ENCODE measurements at places on chromosomes 5 and 9.

GRCh38 chr9:78289474-78289873, 7.5 kb upstream of the PSAT1 start:
- no peak for DNase-seq

DNA sequence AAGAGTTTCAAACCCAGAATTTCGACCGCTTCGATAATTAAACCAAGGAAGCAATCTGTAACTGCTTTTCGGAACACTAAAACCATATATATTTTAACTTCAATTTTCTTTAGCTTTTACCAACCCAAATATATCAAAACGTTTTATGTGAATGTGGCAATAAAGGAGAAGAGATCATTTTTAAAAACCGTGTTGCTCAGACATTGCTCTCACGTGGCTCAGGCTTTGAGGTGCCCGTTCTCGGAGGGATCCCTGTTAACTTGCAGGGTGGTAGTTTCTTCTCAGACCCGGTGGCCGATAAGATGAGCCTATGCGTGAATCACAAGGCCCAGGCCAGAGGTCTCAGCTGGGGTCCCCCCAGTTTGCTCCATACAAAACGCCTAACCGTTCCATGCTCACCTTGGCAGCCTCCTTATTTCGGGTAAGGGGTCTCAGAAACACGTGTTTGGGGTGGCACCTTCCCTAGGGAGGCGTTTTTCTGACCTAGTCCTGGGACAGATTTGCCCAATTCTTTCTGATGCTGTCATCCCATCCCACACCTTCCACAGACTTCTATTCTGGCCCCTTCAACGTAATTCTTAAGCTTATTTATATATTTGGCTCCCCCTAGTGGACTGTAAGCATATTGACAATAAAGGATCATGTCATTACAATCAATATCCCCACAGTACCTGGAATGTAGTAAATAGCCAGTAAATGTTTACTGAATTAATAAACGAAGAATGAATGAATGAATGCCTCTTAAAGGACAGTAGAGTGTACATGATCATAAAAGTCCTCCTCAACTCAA, 48.1 kb downstream of the THBS4 start:
- DNase-seq = peak; percentile 73

DNA sequence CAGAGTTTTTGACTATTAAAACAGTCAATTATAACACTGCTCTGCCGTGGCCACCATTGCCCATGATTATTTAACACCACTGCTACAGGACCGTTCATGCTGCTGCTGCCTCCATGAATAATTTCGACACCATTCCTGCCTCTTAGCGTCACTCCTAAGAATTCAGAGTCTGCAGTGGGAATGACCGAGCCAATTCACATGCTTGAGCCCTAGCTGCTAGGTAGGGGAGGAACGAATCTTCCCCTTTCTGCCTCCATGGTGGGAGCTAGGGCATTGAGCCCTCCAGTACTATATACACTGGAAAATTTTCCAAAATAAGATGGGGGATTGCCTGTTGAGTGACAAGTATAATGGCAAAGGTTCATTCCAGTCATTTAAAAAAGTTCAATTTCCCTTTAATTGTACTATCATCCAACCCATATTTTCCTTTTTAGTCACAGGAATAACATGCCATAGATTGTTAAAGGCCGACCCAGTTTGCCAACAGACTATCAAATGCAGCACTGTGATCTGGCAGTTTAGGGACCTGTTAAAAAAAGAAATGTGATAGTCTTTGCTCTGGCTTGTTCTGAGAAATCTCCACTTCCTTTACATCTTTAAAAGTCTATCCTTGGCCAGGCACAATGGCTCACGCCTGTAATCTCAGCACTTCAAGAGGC, 13.5 kb upstream of the B4GALT1 start:
- no peak for DNase-seq

DNA sequence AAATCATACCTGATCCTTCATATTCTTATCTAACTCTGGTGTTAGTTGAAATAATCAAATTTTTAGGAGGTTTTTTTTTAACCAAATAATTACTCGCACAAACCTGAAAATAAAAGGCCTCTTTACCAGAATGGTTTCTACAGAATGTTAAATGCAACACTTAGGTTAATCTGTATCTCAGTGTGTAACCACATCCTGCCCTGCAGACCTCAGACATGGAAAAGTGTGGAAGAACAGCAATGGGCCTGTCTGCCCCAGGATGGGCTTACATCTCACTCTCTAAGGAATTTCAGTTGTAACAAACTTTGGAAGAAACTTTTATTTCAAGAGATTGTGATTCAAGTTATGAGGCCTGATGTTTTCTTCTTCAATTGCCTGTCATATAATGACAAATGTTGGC, 32.5 kb upstream of the MIER3 start:
- DNase-seq = no peak

GRCh38 chr5:166594567-166594966, 1696.9 kb upstream of the WWC1 start:
- no peak for DNase-seq

- DNase-seq = no peak
Measured at GRCh38 chr9:126532489-126532888, 81.2 kb upstream of the LMX1B start.

DNA sequence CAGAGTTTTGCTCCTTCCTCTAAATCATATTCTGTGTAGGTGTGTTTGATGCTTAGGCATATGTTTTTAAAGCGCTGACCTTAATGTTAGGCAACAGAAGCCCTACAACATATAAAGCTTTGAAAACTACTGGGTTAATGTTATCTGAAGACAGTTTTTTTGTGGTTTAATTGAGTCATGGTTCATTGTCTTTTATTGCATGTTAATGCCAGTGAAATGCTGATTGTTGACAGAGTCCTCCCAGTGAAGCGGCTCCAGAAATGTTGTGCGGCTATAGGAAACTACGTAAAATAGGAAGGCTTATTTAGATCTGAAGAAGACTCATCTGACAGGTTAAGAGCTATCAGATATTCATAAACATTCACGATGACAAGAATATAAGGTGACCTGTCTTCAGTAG, 424.6 kb downstream of the CCDC171 start:
- no peak for DNase-seq

- no peak for DNase-seq
Measured at GRCh38 chr5:168011096-168011495, 280.3 kb upstream of the WWC1 start.

DNA sequence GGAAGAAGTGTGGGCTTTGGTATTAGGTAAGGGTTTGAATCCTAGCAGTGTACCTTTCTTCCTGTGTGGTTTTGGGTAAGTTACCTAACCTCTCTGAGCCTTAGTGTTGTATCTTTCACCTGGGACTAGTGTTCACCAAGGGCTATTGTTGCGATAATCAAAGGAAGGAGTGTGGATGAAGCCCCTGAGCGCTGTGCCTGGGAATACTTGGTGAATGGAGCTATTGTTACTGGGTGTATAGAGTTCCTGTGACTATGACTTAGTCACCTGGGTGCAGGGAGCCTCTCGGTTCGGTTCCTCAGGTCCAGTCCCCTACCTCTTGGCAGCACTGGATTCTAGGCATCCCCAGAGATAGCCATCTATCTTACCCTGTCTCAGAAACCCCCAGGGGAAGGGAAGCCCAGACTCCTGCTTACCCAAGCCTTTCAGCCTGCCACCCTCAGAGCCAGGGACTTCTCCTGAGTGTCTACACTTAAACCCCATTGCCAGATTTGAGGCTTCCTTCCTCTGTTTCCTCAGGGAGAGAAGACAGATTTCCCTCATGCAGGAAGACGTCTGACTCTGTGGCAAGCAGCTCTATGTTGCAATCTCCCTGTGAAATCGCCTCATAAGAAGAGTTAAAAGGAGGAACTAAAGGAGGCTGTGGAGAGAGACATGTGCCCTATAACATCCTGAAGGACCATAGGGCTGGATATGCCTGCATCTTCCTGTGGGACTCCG, 181.0 kb upstream of the PITX1 start:
- peak; percentile 12 for DNase-seq

- DNase-seq = no peak
Measured at GRCh38 chr5:92749943-92750342, 831.1 kb downstream of the NR2F1-AS1 start.

DNA sequence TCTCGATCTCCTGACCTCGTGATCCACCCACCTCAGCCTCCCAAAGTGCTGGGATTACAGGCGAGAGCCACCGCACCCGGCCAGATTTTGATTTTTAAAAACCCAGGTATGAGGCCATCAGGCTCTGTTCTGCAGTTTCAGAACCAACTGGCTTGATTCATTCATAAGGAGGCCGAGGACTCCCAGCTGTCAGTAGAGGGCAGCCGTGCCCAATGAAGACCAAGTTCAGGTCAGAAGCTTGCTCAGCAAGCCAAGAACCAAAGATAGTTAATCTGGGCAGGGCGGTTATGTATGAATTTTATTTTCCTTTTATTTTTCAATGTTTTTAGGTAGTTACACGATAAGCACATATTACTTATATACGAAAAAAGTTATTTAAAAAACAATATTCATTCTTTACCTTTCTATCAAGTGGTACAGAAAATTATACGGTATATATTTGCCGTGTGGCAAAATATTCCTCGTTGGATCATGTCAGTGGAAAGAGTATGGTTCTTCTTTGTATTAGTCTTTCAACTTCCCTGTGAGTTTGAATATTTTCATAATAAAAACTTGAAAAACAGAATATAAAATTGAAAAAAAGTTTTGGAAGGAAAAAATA, 18.0 kb downstream of the MGAT1 start:
- DNase-seq = peak; percentile 74

GRCh38 chr5:91212714-91213092, 170.4 kb downstream of the ARRDC3 start:
- no peak for DNase-seq

GRCh38 chr5:132070460-132071337, 2.9 kb upstream of the CSF2 start:
- peak; percentile 80 for DNase-seq

- no peak for DNase-seq
Measured at GRCh38 chr5:67639313-67639712, 442.7 kb upstream of the CD180 start.

GRCh38 chr5:63341442-63341841, 620.8 kb downstream of the HTR1A start:
- DNase-seq = no peak

DNA sequence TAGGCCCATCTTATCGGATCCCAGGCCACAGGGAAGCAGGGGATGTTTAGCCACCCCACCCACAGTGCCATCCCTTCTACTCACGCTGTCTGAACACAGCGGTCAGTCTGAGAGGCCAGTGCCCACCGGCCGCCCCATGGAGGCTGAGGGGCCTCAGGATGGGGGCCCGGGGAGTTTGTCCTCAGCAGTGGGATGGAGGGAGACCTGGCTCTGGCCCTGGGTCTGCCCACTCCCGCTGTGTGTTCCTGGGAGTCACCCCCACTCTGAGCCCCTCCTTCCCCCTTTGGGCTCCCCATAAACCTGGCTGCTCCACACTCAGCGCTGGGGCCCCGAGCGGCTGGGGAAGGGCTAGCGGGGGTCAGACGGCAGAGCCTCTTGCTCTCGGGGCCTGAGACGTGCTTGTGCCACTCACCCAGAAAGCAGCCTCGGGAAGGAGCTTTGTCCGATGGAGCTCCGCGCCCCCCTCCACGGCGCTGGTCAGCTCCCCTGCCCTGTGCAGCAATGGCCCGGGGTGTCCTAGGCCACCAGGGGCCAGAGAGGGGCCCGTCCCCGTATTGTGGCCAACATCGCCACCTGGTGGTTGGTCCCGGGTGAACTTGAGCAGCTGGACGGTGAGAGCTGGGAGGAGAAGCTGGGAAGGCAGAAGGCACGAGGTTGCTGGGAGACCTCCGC, 10.9 kb upstream of the LAMC3 start:
- DNase-seq = peak; percentile 74

- no peak for DNase-seq
Measured at GRCh38 chr5:81948349-81948748, 23.5 kb upstream of the ATG10 start.

GRCh38 chr9:137255448-137256114, 454 bp downstream of the NELFB start:
- DNase-seq = no peak

GRCh38 chr5:149823375-149823774, 93.3 kb downstream of the PPARGC1B start:
- no peak for DNase-seq

DNA sequence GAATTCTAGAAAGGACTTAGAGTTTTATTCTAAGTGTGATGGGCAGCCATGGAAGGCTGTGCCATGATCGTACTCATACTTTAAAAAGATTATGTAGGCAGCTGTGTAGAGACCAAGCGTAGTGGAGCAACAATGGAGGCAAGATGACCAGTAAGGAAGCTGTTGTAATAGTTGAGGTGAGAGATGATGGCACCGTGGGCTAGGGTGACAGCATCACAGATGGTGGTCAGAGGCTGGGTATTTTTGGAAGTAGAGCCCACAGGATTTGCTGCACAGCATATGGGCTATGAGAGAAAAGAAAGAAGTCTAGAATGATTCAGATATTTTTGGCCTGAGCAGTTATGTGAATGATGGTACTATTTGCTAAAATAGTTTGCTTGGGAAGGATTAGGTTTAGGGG, 7.7 kb downstream of the ARHGAP26 start:
- no peak for DNase-seq

GRCh38 chr9:136539427-136540421, 6.1 kb downstream of the NOTCH1 start:
- DNase-seq = peak; percentile 96

GRCh38 chr9:133959966-133960567, 32.1 kb downstream of the VAV2 start:
- no peak for DNase-seq

GRCh38 chr5:6722015-6722414, 8.8 kb downstream of the TENT4A start:
- DNase-seq = no peak

- no peak for DNase-seq
Measured at GRCh38 chr5:41869151-41869723, 988 bp downstream of the OXCT1 start.

- DNase-seq = peak; percentile 68
Measured at GRCh38 chr5:36875051-36875789, 1.3 kb upstream of the NIPBL start.

GRCh38 chr5:92574023-92574422, 1007.0 kb downstream of the NR2F1-AS1 start:
- DNase-seq = no peak

GRCh38 chr5:96649681-96650540, 12.3 kb upstream of the CAST start:
- no peak for DNase-seq

DNA sequence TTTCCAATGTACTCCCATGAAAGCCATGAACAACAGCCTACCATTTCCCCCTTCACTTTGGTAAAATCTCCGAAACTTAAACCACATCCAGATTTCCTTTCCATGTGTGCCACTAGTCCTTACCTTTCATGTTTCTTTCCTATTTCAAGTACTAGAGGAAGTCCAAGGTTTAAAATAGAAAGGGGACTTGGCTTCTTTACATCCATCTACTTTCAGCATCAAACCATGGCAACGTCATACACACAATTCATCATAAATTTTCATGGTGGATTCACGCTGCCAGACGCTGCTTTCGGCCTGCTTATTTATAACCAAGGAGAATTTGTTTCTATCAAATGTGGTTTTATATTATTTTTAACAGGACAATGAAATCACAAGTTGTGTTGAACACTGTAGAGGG, 58.7 kb upstream of the ZNF622 start:
- no peak for DNase-seq

DNA sequence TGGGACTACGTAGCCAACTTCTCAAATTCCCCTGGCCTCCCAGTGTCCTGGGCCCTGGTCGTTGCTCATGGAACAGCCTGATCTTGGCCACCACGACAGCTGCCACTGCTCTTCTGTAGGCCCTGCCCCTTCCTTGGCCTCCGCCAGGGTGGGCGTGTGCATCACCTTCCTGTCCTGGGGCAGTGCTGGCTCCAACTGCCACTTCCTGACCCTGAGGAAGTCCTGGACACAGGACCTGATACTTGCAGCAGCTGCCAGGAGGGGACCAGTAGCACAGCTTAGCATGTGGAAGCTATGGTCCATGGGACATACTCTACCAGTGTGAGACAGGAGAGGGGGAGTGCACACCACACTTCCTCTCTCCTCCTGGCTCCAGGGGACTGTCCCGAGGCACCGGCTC, 145.2 kb downstream of the TENT4A start:
- DNase-seq = no peak
